ENCODE measurements at places on chromosomes 11 and 22.

GRCh38 chr11:90855531-90855930 is 632.7 kb upstream of the CHORDC1 start:
- no peak for DNase-seq

- DNase-seq: no peak
These were observed 412.9 kb downstream of the TBC1D22A start for GRCh38 chr22:47175151-47176025.

DNA sequence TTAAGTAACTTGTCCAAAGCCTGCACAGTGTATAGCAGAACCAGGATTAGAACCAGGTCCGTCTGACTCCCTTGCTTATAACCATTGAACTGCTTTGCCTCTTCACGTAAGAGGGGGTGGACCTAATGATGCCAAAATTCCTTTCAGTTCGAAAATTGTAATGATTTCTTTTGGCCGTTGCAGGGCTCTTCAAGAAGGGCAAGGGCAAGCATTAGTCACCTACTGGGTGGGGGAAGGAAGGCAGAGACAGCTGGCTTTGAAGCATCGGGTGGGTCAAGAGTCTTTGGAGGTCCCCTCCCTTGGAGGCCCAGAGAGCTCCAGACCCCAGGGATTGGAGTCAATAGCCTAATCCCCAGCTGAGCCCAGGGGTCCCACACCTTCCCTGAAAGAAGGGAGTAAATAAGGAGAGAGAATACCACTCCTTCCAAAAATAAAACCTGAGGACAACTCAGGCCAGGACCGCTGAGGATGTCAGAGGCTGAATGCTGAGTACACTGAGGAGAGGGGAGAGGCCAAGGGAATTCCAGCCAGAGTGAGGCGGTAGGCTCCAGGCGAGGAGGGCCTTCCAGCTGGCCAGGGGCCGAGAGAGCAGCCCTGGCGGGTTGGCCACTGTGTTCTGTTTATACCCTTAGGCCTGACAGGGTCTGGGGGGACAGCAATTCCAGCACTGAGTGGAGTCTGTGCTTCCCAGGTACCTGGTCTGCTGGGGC is 14.1 kb downstream of the CREB3L1 start:
- no peak for DNase-seq

GRCh38 chr22:48685767-48686166 is 1141.9 kb downstream of the BRD1 start:
- no peak for DNase-seq

DNA sequence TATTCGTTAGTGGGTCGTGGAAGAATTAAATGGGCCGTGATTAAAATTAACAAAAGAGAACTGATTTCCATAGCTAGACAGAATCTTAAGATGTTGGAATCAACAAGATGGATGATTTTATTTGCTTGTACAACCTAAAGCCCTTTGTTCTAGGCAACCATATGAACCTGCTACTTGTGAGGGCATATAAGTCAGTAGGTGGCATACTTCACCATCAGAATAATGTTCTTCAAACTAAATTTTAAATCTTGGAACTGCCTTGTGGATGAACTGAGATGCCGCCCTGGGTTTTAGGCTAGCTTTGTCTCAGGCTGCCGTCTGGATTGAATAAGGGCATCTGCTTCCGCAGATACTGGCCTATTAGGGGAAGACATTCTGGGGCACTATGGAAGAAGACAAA is 40.9 kb downstream of the CSRP3 start:
- DNase-seq: no peak

GRCh38 chr11:13135385-13136271 is 126.5 kb downstream of the RASSF10 start:
- no peak for DNase-seq

- no peak for DNase-seq
These were observed 38.7 kb downstream of the CYTH4 start for GRCh38 chr22:37320726-37321677.

DNA sequence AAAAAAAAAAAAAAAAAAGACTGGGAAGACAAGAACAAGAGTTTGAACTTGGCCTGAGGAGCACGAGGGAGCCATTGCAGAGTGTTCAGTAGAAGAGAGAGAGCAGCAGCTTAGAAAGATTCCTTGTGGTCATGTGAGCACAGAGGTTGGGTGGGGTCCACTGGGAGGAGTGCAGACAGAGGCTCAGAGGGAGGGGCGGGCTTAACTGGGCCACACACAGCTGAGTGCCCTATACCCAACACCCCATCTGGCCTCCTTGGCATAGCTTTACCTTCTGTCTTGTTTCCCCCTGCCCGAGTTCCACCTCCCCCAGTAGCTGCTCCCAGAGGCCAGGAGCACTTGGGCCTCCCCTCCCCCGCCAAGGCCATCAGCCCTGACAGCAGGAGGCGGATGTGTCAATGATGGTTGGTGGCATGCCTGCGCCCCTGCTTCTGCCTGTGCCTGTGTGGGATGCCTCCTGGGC is 12.1 kb downstream of the C11orf86 start:
- DNase-seq: no peak

- DNase-seq: no peak
These were observed 388.3 kb downstream of the TENM4 start for GRCh38 chr11:79052544-79052943.

DNA sequence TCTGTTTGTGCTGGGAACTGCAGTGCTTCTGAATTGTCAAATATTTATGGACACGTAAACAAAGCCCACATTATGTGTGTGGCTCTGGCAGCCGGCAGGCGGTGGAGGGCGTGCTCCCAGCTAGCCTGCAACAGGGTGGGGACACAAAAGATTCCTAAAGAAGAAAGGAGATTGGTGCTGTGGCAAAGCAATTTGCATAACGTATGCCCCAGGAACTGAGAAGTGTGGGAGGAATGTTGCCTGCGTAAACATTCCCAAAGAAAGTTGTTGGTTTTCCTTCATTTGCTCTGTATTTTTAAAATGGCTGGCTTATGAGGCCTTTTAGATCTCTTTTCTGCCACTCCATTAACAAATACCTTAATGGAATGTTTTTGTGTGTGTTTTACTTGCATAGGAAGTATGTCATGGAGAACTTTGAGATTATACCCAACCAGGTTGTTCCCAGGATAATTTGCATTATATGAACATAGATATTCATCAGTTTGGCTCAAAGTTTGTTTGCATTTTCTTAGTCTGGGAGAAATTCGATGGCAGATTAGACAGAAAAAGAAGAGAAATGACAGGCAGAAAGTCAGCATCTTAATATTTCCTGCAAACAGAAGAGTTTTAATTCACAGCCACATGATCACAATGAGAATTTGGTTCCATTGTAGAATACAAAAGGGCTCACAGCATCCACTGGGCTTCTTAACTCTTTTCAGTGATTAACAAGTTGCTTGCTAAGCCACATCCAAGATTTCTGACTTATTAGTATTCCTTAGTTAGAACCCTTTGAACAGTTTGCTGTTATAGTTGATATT is 41.8 kb upstream of the DLAT start:
- DNase-seq: no peak

- DNase-seq: no peak
These were observed 1.1 kb downstream of the TLCD5 start for GRCh38 chr11:120326228-120326627.

- DNase-seq: no peak
These were observed 26.7 kb downstream of the PARVG start for GRCh38 chr22:44207173-44207980.

DNA sequence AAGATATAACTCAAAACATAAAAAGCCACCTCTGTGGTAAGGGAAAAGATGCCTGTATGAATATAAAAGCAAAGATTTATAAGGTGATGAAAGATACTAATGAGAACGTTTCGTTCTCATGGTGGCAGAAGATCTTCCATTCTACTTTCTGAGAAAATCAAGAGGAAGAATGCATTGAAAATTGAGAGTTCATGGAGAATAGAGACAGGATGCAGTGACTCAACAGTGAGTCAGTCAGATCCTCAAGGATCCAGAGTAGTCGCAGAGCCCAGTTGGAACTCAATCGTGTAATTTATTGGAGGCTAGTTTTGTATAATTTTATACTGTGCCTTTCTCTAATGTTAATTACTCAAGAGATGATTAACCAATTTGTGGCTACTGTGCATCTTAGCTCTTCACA is 73.3 kb downstream of the ENTHD1 start:
- no peak for DNase-seq

- no peak for DNase-seq
These were observed 30.4 kb downstream of the TPBGL start for GRCh38 chr11:75270896-75271418.

DNA sequence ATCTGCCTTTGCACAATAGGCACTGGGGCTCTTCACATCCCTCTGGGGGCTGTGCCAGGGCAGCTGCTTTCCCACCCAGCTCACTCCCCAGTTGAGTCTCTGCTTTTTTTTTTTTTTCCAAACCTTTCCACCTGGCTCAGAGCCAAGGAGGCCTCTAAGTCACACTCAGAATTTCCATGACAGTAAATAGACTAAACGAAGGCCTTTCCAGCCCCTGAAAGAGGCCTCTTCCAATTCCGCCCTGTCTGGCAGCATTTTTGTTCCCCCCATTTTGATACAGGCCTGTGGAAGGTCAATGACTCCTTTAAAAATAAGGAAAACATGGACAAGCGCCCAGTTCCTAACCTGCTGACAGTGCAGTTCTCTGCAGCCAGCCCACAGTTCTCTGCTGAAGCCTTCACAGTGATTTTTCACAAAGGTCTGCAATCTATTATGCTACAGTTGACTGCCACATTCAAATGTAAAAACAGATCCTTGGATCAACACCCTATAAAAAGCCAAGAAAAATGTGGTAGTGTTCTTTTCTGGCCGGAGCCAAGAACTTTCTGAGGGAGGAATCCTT is 107.5 kb upstream of the SESN3 start:
- no peak for DNase-seq

DNA sequence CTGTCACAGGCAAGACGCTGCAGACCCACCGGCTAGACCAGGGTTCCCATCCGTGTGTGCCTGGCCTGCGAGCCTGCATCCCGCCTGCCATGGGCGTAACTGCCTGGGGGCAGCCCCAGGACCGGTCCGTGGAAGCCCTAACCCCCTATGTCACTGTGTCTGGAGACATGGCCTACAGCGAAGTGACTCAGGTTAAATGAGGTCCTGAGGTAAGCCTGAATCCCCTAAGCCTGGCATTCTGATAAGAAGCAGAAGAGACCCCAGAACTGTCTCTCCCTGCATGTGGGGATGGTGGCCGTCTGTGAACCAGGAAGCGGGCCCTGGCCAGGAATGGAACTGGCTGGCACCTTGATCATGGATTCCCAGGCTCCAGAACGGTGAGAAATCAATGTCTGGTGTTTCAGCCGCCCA is 570.1 kb downstream of the BRD1 start:
- no peak for DNase-seq

- DNase-seq: no peak
These were observed 9.9 kb upstream of the NDUFV1 start for GRCh38 chr11:67596753-67597300.

DNA sequence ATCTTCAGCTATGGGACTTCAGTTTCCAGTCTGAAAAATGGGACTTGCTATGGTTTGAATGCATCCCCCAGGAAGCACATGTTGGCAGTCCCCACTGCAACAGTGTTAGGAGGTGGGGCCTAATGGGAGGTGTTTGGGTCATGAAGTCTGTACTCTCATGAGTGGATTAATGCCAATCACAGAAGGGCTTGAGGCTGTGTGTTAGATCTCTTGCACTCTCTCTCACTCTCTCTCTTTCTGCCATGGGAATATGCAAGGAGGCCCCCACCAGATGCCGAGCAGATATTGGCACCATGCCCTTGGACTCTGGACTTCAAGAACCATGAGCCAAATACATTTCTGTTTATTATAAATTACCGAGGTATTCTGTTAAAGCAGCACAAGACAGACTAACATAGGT is 7.8 kb upstream of the AP1B1 start:
- DNase-seq: no peak

- DNase-seq: no peak
These were observed 86.6 kb downstream of the PKNOX2 start for GRCh38 chr11:125251214-125251545.

GRCh38 chr11:44033411-44033850 is 14.3 kb upstream of the ACCSL start:
- no peak for DNase-seq

DNA sequence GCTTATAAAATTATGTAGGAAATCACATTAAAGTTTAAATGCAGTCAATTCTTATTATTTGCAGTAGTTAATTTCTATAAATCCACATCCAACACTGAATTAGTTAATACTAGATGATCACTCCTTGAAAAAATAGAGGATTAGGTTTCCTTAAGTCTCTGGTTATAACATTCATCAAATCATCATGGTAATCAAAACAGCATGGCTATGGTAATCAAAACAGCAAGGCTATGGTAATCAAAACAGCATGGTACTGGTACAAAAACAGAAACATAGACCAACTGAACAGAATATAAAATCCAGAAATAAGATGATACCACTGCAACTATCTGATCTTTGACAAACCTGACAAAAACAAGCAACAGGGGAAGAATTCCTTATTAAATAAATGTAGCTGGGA is 814.6 kb upstream of the CCDC179 start:
- DNase-seq: no peak

All from activated T-helper 1 cell treated with Interleukin-2 at 50 U/mL for 16 hours (primary cell).